ENCODE measurements at places on chromosomes 16 and 17.
A peak's percentile ranks its signal among the peaks of the same experiment; 100 is the strongest.

DNA sequence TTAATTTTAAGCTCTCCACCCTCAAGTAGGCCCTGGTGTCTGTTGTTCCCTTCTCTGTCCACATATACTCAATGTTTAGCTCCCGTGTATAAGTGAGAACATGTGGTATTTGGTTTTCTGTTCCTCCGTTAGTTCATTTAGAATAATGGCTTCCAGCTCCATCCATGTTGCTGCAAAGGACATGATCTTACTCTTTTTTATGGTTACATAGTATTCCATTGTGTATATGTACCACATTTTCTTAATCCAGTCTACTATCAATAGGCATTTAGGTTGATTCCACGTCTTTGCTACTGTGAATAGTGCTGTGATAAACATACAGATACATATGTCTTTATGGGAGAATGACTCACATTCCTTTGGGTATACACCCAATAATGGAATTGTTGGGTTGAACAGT is 111.4 kb upstream of the NACA2 start:
- no peak for DNase-seq

- no peak for DNase-seq
Observed at GRCh38 chr16:28064706-28065249, 1.3 kb upstream of the GSG1L start.

DNA sequence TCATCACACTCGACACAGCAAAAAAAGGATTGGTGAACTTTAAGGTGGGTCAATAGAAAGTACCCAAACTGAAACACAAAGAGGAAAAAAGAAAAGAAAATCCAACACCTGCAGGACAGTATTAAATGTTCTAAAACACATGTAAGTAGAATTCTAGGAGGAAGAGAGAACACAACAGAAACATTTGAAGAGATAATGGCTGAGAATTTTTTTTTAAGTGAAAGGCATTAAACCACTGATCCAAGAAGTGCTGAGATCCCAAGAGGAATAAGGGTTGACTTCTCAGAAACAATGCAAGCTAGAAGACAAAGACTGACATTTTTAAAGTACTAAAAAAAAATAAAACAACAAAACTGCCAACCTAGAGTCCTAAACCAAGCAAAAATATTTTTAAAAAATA is 31.6 kb downstream of the VPS53 start:
- no peak for DNase-seq

DNA sequence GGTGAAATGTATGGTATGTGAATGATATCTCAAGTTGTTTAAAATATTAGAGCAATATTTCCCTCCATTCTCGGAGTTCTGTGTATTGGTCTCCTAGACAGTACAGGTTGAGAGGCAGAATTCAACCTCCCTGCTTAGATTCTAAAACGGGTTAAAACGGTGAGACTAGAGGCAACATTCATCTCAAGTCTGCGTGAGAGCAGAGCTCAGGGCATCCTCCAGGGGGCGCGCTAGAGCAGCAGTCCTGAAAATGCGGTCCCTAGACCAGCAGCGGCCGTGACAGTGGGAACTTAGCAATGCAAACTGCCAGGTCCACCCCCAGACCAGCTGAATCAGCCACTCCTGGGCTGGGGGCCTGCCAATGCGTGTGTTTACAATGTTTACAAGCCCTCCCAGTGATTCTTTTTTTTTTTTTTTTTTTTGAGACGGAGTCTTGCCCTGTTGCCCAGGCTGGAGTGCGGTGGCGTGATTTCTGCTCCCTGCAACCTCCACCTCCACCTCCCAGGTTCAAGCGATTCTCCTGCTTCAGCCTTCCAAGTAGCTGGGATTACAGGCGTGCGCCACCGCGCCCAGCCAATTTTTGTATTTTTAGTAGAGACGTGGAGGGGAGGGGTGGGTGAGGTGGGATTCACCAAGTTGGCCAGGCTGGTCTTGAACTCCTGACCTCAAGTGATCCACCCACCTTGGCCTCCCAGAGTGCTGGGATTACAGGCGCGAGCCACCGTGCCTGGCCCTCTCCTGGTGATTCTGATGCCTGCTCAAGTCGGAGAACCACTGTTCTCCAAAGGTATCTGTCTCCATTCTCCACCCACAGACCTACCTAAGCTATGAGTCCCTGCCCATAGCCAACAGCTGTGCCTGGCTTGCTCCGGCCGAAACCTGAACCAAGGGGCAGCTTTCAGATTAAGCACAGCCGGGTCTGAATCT is 24.2 kb downstream of the KLHL36 start:
- DNase-seq, result peak; percentile 76

DNA sequence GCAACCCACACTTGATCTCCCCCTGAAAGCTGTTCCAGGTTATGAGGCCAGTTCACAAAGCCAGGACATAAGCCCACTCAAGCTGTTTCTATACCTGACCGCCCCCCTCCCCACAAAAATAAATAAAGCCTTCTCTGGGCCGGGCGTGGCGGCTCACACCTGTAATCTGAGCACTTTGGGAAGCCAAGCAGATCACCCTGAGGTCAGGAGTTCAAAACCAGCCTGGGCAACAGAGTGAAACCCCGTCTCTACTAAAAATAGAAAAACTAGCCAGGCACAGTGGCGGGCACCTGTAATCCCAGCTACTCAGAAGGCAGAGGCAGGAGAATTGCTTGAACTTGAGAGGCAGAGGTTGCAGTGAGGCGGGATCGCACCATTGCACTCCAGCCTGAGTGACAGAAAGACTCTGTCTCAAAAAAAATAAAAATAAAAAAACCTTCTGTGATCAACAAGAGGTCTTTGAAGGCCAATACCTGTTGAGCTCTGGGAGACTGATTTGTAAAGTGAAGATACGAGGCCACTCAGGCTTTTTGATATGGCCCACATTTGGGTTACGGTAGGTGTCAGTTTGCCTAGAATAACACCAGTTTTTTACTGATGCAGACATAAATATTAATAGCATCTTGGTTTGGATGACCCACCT is 2.2 kb downstream of the KDM8 start:
- no peak for DNase-seq

DNA sequence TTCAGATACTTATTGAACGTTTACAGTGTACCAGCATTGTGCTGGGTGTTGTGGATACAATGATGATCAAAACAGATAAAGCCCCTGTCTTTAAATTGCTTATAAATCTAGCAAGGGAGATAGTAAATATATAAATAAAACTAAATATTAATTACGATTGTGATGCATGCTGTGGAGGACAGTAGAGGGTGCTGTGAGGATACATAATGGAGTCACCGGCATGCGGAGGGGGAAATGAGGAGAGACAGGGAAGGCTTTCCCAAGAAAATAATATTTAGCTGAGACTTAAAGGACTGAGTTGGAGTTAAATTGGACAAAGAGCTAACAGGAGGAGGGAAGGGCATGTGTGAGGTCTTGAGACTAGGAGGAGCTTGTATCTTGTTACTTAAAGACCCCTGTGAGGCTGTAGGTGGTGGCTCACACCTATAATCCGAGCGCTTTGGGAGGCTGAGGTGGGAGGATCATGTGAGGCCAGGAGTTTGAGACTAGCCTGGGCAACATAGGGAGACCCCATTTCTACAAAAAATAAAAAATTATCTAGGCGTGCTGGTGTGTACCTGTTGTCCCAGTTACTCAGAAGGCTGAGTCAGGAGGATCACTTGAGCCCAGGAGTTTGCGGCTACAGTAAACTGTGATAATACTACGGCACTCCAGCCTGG is 2.4 kb downstream of the DHRS7B start:
- DNase-seq, result no peak

- DNase-seq, result no peak
Observed at GRCh38 chr16:69500496-69500895, 65.3 kb upstream of the NFAT5 start.

DNA sequence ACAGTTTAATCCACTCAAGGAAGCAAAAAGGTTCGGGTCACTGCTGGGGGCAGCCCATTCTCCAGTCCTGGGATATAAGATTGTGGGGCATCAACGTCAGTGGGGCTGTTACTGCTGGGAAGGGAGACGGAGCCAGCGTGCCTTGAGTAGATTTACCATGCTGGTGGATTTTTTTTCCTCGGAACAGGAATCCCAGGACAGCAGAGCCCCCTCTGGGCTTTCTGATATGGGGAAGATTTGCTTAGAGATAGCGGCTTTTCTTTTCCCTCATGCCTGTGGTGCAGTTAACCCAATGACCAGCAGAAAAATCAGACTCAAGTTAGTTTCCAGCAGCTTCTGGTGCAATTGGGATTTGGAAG is 35.4 kb downstream of the WSCD1 start:
- DNase-seq, result no peak

Measured in CD4-positive, alpha-beta T cell treated with Interleukin-15 for 1 hour (primary cell).